ENCODE measurements at places on chromosomes 13 and 19.

- DNase-seq, result no peak
Measured at GRCh38 chr13:44180876-44181536, 192.6 kb upstream of the SERP2 start.

- DNase-seq, result no peak
Measured at GRCh38 chr19:33458807-33459206, 62.8 kb downstream of the PEPD start.

DNA sequence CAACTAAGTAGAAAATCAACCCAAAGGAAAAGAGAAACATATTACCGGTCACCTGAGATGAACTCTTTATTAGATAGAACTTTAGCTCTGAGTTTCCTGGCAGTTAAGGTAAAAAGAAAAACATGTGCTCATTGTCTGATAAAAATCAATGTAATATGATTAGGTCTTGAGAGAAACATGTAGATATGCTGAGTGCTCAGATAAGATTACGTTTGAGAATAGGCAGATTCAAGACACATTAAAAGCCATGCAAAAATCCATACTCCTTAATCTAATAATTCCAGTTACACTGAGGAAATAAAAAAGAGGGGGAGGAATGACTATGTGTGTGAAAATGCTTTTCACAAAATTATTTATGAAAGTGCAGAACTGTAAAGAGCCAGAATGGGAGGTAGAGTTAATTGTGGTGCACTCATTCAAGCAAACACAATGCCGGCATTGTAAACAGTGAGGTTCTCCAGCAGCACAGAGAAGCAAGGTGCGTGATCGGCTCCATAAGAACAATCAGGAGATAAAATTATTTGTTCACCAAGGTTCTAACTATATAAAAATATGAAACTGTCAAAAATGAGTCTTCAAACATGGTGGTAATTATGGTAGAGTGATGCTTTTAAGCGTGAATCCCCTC, 88.8 kb downstream of the MBNL2 start:
- no peak for DNase-seq

- DNase-seq, result no peak
Measured at GRCh38 chr19:10946958-10947657, 13.7 kb upstream of the SMARCA4 start.

GRCh38 chr19:53908106-53908934, 758 bp upstream of the CACNG7 start:
- no peak for DNase-seq

GRCh38 chr13:113996081-113996911, 22.4 kb upstream of the C13orf46 start:
- no peak for DNase-seq

DNA sequence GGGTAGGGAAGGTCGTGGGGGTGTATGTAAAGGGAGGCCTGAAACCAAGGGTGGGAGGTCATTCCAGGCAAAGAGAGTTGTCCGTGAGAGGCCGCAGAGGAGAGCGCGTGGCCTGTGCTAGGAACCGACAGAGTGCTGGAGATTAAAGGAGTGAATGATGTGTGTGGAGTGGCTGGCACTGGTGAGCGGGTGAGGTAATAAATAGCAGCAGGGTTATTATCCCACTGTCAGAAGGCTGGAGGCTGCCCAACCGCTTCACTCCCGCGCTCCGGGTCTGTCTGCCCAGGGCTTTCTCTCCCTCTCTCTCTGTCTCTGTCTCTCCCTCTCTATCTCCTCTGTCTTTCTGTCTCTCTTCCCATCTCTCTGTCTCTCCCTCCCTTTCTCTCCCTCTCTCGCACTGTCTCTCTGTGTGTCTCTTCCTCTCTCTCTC, 17.4 kb downstream of the ZNF579 start:
- DNase-seq, result no peak

- no peak for DNase-seq
Measured at GRCh38 chr13:113631341-113632095, 26.5 kb downstream of the ATP4B start.

- DNase-seq, result no peak
Measured at GRCh38 chr13:109537584-109537983, 248.8 kb downstream of the IRS2 start.

DNA sequence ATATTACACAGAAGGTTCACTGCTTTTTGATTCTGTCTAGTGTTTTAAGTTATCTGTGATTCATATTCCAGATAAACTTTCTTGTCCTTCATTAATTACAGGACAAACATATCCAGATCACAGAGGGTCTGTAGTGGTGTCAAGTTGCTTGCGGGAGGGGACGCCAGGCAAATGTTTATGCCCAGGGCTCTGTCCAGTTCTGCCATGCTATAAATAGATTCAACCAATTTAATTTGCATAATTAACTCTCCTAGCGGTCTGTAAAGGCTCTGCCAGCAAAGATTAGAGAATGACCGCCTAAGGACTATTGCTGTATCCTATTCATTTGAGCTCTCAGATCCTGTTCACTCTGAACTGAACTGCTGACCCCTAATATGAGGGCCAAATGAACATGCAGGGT, 59.7 kb upstream of the TRPC4 start:
- no peak for DNase-seq

GRCh38 chr13:83666141-83666540, 216.1 kb downstream of the SLITRK1 start:
- DNase-seq, result no peak

DNA sequence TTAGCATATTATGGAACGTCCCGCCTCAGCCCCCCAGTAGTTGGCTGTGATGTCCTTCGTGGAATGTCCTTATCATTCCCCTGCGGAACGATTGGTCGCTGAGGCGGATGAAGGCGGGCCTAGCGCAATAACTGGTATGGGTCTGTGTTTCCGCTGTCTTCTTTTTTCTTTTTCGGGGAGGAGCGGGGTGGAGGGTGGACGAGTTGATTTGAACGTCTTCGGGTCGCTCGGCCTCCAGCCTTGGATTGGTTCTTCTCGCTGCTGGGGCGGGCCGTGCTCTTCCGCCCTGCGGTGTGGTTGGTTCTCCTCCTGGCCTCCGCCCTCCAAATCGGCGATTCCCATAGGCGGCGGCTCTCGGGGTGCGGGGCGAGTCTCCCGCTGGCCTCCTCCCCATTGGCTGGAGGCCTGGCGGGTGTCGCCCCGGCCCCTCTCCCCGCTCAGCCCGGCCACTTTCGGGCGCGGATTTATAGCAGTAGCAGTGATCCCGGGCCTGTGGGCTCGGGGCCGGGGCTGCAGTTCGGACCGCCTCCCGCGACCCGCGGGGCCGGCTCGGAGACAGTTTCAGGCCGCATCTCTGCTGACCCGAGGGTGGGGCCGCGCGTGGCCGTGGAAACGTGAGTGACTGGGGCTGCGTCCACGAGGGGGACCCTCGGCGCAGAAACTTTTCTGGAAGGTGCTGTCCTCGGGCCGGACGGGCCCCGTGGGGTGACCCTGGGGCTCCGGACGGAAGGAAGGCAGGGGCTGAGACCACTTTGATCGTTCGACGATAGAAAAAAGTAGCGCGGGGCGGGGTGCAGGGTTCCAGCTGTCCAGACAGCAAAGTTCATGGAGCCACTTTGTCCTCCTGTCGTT, 2.1 kb downstream of the ING1 start:
- DNase-seq, result peak; percentile 94

DNA sequence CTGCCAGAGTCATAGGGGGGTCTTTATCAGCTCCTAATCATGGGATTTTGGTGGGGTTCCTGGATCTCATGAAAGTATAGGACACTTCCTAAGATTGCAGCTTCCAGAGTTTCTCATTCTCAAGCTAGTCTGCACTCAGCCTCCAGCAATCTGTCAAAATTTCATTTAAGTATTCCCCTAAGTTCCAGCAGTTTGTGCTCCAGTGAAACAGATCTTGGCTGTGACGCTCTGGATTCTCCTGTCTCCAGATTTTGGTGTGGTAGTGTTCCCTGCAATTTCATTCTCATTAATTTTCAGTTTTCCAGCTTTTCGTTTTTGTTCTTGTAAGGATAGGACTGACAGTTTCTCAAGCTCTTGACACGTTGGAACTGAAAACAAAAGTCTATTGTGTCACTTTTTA, 908.9 kb upstream of the MIR17HG start:
- DNase-seq, result no peak

GRCh38 chr19:3580156-3580934, 4.9 kb upstream of the GIPC3 start:
- DNase-seq, result no peak

DNA sequence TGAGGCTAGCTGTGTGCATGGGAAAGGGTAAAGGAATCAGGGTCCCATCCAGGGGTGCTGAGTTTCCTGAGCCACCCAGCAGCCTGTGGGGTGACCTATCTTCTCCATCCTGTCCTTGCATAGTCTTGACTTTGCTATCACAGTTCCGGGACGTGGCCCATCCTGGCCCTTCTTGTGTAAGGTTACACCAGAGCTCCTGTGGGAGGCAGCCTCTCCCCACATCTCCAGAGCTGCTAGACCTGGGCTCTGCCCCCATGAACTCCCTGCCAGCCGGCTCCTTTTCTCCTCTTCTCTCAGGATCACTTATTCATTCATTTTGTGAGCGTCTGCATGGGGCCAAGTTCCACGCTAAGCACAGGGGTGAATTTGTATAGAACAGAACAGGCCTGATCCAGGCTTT, 238.9 kb downstream of the TSHZ3 start:
- no peak for DNase-seq

- no peak for DNase-seq
Measured at GRCh38 chr13:47426126-47426849, 529.4 kb upstream of the HTR2A start.

- no peak for DNase-seq
Measured at GRCh38 chr13:110447058-110447511, 114.4 kb downstream of the RAB20 start.

DNA sequence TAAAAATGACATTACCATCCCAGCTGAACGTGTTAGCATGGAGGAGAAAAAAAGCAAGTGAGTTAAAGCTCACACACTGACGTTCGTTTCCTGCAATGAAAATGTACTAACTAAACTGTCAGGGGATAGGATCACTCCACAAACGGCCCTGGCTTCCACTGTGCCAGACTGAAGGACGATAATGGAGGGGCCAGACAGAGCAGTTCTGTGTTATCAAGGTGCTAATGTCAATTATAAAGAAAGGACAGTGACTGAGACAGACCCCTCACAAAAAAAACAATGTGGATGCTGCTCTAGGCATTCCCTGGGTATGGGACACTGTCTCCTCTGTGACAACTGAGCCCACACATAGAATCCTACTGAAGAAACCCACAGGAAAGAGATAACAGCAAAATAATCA, 43.7 kb upstream of the SLC15A1 start:
- DNase-seq, result no peak

GRCh38 chr19:33196446-33197193, 2.5 kb downstream of the LRP3 start:
- DNase-seq, result no peak

- peak; percentile 98 for DNase-seq
Measured at GRCh38 chr19:50383852-50384684, at the start of gene POLD1. Gene POLD1 (plus strand): TSS chr19:50384347. CDS start chr19:50398852, 14,505 bp downstream.
